ENCODE measurements at places on chromosomes 5 and 9.

- DNase-seq = no peak
- H3K27me3 ChIP-seq = no peaks in the 10 kb centered on the region
- H3K4me3 ChIP-seq = no peak overlapping the region
- H3K36me3 ChIP-seq = no peaks in the 10 kb centered on the region
- peaks cover 2% of the 10 kb centered on the region for H3K4me1 ChIP-seq
Observed at GRCh38 chr5:41097642-41098041, 26.5 kb upstream of the MROH2B start.

DNA sequence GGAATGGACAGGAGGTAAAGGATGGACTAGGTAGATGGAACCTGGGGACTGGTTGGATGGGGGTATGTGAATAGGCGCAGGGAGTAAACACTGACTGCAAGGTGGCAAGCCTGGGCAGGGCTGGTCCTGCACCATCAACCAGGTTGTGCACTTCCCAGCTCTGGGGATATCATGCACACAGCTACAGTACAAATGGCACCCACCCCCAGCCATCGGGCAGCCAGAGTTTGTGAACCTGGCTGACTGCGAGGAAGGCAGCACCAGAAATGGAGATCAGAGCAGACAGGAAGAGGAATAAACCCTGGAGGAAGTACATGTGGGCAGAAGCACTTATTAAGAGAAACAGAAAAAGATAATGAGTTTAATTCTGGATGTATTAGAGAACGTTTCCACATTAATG lies 229.1 kb downstream of the ESM1 start:
- no peak overlapping the region for H3K27ac ChIP-seq
- H3K27me3 ChIP-seq = no peaks in the 10 kb centered on the region
- DNase-seq = no peak
- no peaks in the 10 kb centered on the region for H3K4me1 ChIP-seq
- H3K36me3 ChIP-seq = no peaks in the 10 kb centered on the region

GRCh38 chr9:130906735-130907416 lies 10.3 kb upstream of the QRFP start:
- no peaks in the 10 kb centered on the region for H3K4me1 ChIP-seq
- no peaks in the 10 kb centered on the region for H3K27me3 ChIP-seq
- no peak overlapping the region for H3K27ac ChIP-seq
- no peak overlapping the region for H3K4me3 ChIP-seq
- H3K36me3 ChIP-seq = no peaks in the 10 kb centered on the region

DNA sequence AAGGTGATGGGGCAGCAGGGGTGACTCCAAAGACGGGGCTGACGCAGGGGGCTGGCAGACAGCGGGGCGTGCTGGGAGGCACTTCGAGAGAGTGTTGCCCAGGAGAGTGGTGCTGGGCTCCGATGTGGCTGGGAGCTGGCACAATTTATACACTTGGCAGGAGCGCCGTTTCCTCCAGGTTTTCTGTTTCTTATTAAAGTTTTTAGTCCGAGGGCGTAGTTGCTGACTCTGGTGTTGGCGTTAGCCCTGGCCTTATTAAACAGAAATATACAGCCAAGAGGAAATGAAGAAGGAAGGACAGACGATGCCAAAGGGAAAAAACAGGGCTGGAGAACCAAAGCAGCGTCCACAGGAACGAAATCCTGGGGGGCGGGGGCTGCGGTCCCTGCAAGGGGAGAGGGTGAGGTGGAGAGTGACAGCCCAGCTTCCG lies 139.6 kb upstream of the PHYKPL start:
- no peaks in the 10 kb centered on the region for H3K4me1 ChIP-seq
- no peak for DNase-seq
- no peaks in the 10 kb centered on the region for H3K27me3 ChIP-seq
- no peak overlapping the region for H3K27ac ChIP-seq
- H3K36me3 ChIP-seq = peaks cover 17% of the 10 kb centered on the region

DNA sequence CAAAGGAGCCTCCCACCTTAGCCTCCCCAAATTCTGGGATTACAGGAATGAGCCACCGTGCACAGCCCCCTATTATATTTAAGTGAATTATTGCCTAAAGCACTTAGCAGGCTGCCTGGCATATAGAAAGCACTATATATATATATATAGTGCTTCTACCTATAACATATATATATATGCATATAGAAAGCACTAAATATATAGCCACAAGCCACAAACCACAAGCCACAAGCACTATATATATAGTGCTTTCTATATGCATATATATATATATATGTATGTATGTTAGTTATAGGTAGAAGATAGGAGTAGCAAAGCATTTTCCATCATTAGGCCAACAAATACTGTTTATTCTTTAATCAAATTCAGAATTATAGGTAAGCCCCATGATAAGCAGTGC lies 185.8 kb downstream of the CWC27 start:
- H3K36me3 ChIP-seq = no peaks in the 10 kb centered on the region
- H3K4me3 ChIP-seq = no peak overlapping the region
- H3K4me1 ChIP-seq = no peaks in the 10 kb centered on the region
- no peaks in the 10 kb centered on the region for H3K27me3 ChIP-seq

- no peaks in the 10 kb centered on the region for H3K27me3 ChIP-seq
- H3K27ac ChIP-seq = peak overlapping the region; percentile 78
- no peak for DNase-seq
- no peak overlapping the region for H3K4me3 ChIP-seq
Observed at GRCh38 chr5:59126708-59127573, 544.1 kb downstream of the RAB3C start.

- no peak for DNase-seq
- no peak overlapping the region for H3K4me3 ChIP-seq
- no peaks in the 10 kb centered on the region for H3K27me3 ChIP-seq
- no peak overlapping the region for H3K27ac ChIP-seq
- H3K36me3 ChIP-seq = peaks cover 6% of the 10 kb centered on the region
Observed at GRCh38 chr5:140261403-140262171, 41.3 kb downstream of the PFDN1 start.

Measured in H9 (cell line).